ENCODE measurements at places on chromosomes 13 and 19.

DNA sequence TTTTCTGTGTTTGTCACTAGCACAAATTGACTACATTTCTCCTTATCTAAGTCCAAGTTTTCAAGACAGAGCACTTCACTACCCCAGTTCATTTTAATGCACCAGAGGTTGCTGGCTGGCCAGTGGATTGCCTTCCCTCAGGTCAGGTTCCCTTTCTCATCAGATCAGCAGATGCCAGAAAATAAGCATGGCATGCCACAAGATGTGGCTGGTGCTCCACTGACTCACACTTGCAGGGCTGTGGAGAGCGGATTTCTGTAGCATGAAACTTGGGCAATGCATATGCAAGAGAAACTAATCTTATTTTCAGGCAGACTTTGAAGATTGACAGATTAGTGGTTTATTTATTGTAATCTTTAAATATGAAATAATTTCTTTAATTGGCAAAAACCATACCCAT is 79.5 kb downstream of the RUBCNL start:
- DNase-seq = no peak

- no peak for DNase-seq
These were observed 947.7 kb downstream of the EFNB2 start for GRCh38 chr13:105587786-105588185.

DNA sequence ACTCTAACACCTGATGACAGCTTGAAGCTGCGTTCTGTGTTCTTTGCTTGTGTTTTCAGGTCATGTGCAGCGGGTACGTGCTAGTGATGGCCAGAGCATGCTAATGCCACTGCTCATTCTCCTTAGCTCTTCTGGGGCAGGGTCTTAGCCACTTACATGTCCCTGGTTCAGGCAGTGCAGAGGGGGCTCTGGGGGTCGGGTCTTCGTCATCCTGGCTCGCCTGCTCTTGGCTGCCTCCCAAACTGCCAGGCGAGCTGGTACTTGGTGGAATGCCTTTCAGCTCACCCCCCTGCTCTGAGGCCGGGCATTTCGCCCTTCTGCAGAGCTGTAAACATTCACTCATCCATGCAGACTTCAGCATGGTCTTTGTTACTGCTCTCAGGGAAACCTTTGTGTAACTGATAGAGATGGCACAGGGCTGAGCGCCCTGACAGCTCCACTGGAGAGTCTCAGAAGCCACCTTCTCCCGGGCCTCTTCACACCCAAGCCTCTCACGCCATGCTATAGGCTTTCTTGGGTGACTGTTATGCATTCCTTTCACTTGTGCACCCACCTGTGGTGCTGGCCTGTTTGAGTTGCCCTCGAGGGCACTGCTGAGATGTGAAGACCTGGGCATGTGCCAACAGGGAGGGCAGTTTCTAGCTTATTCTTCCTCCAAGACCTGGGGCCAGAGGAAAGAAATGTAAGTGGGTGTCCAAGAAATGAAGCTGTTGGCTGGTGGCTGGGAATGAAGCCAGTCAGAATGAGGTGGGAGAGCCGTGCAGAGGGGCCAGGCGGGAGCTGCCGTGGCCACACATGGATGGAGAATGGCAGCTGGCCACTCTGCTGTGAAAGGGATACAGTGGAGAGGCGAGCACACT is 24.4 kb downstream of the FAM124A start:
- no peak for DNase-seq

DNA sequence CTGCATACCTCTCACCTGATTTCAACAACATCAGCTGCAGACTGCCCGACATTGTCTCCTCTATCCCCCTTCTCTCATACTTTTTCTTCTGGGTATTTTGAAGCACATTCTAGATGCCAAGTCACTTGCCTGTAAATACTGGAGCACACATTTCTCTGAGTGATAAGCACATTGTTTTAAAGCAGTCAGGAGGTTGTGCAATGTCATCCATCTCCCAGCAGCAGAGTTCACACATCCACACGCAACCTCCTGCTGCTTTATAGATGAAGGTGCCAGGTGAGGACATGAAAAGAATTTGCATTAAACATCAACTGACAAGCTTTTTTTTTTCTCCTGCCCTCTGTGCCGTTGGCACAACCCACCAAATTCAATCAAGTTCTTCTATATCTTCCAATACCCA is 5.5 kb downstream of the UPK1A start:
- DNase-seq = no peak

GRCh38 chr13:67574320-67575233 is 344.4 kb upstream of the PCDH9 start:
- DNase-seq = no peak

GRCh38 chr19:40081411-40081810 is 9.3 kb downstream of the ZNF780A start:
- DNase-seq = no peak

- no peak for DNase-seq
These were observed 13.8 kb upstream of the OLFM4 start for GRCh38 chr13:53014495-53015443.

DNA sequence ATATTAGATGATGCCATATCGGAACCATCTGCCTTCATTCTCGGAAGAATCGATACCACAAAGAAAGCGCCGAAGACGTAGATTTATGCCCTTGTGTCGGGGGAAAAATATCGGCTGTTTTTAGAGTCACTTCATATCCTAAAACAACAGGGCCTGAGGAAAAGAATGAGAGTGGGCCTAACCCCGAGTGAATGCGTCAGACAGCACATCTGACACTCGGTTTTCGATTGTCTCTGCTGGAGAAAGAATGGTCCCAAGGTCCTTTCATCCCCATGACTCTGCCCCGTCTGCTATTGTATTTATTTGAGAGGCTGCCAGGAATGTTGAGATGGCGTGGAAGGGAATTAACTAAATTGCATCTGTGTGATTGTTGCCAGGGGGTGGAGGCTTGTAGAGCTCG is 46.1 kb downstream of the CHST8 start:
- no peak for DNase-seq

GRCh38 chr19:8831832-8832131 is 322 bp downstream of the ZNF558 start:
- no peak for DNase-seq

- no peak for DNase-seq
These were observed 23.0 kb downstream of the LAIR2 start for GRCh38 chr19:54525636-54526035.

DNA sequence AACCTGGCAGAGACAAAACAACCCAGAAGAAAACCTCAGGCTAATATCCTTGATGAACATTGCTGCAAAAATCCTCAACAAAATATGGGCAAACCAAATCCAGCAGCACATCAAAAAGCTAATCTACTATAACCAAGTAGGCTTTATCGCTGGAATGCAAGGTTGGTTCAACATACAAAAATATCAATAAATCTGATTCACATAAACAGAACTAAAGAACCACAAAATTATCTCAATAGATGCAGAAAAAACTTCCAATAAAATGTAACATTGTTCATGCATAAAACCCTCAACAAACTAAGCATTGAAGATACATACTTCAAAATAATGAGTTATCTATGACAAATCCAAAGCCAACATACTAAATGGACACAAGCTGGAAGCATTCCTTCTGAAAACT is 8.8 kb downstream of the ZNF724 start:
- DNase-seq = no peak

DNA sequence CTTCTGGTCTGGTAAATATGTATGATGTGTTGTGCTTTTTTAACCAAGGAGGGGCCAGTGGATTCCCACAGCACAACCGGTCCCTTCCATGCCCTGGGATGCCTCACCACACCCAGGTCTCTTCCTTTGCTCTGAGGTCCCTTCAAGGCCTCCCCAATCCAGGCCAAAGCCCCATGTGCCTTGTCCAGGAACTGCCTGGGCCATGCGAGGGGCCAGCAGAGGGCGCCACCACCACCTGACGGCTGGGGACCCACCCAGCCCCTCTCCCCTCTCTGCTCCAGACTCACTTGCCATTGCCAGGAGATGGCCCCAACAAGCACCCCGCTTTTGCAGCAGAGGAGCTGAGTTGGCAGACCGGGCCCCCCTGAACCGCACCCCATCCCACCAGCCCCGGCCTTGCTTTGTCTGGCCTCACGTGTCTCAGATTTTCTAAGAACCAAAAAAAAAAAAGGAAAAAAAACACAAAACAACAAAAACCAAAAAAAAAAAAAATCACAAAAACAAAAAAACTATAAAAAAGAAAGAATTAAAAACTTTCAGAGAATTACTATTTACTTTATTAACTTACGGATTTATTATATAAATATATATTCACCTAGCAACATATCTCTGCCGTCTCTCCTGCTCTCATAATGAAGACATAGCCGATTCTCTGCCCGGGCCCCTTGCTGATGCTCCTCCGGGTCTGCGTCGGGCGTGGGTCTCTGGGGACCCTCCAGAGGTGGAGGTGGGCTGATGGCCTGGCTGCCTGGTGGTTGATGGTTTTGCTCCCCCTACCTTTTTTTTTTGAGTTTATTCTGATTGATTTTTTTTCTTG is 14.4 kb downstream of the CAPN12 start:
- DNase-seq = no peak

Data from SIG-M5 (cell line).